ENCODE measurements at places on chromosomes 2 and 18.

DNA sequence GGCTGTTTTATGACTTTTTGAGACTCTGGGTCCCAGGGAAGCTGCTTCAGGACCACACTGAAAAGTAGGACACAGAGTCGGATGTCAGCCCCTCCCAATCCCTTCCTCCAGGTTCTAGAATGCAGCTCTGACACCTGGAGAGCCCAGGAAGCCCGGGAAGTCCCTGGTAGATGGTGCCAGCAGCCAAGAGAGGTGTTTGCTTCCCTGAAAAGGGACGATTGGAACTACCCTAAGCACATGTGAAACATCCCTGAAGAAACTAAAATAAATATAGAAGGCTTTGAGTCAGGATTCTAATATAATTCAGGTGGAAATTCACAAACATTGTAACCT, 163.2 kb upstream of the CYRIA start:
- no peak for DNase-seq

- DNase-seq: no peak
Measured at GRCh38 chr18:77520767-77521166, 271.1 kb downstream of the GALR1 start.

GRCh38 chr2:49210191-49210590, 55.9 kb upstream of the FSHR start:
- DNase-seq: no peak

DNA sequence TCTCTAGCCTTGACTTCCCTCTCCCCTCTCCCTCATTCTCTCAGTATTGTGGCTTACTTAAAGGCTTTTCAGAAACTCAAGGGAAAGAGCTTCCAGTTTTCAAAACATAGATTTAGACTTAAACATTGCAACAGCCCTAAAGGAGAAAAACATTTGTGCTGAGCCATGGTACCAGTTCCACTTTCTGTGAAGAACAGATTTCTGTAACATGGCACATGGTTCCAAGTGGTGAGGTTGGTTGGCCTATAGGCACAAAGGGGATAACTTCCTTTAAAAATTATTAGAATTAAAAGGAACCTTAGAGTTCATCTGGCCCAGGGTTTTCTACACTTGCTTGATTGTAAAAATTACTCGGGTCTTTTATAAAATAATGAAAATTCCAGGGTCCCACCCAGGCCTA, 138.6 kb upstream of the CDCA7 start:
- DNase-seq: no peak

GRCh38 chr2:16049406-16049805, 109.1 kb downstream of the MYCN start:
- DNase-seq: no peak

Measured in activated T-cell treated with anti-CD3 and anti-CD28 coated beads for 24 hours (primary cell).